ENCODE measurements at places on chromosomes 1 and 21. TPM values are rescaled to one million over a fixed set of nuclear protein-coding genes. Genes with fewer than 3 reads are reported as not detected.

DDR2 gene
- total RNA-seq = 0.57 TPM

ZNF669 gene
- total RNA-seq = 10.5 TPM

DNA sequence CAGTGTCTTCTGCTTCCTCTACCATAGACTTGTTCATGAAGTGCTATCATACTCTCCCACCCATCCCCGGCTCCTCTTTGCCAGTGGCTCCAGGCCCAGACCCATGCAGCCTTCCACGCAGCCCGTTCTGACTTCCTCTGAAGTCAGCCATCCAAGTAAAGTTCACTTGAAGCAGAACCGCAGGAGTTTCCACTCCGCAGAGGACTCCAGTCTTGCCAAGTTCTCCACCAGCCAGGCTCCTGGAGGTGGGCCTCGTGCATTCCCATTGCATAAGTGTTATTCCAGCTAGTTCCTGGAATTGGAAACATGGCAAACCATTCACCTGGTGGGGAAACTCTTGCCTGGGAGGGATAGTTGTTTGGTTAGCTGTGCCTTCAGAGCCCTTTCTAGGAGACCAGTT lies 185.1 kb downstream of the PLPP3 start:
- no peak for DNase-seq

- DNase-seq = no peak
These were observed 13.3 kb upstream of the TP53BP2 start for GRCh38 chr1:223859058-223859457.

CLCA1 gene
- not detected for total RNA-seq

DNA sequence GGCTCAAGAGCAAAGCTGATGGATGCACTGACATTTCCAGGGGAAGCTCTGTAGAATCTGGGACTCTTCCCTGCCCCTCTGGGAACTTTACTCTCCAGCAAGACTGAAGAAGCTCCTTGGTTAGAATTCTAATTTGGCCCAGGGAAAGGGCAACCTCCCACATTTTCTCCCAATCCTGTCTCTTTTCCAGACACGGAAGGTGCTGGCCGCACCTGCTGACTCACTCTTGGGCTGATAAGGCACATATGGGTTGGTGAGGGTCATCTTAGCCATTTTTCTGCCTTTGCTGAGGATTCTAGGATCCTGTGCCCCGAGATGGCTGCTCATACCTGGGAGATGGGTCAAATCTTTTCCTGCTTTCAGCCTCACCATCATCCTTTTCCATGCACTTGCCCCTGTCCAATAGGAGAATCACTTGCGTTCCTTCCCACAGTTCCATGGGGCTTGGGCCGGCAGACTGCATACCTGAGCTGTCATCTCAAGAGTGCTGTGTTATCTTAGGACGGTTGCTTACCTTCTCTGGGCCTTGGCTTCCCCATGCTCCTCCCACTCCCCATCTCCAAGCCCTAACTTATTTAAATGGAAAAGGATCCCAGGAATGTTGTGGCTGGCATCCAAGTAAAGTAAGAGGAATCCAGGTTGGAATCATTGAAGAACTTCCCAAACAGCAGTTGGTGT lies 1.3 kb downstream of the TINAGL1 start:
- no peak for DNase-seq

CD5L gene
- total RNA-seq = not detected

PAQR6 gene
- 5.9 TPM for total RNA-seq

DNA sequence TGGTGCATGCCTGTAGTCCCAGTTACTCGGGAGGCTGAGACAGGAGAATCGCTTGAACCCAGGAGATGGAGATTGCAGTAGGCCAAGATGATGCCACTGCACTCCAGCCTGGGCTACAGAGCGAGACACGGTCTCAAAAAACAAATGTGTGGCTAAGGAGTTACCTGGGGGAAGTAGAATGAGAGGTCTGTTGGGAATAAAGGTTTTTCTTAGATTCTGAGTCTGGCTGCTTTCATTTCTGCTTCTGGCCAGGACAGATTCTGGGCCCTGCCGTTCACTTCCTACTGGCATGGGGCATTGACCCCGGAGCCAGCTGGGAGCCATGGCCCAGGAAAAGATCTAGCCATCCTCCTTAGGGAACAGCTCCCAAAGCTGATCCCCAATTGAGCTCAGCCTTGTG lies 420 bp upstream of the DCDC2B start:
- DNase-seq = no peak

GRCh38 chr1:184002071-184002470 lies 35.5 kb downstream of the COLGALT2 start:
- DNase-seq = no peak

GRCh38 chr1:94486990-94487389 lies 54.6 kb downstream of the F3 start:
- no peak for DNase-seq

GRCh38 chr1:101526813-101527212 lies 290.0 kb downstream of the S1PR1 start:
- DNase-seq = no peak

DNA sequence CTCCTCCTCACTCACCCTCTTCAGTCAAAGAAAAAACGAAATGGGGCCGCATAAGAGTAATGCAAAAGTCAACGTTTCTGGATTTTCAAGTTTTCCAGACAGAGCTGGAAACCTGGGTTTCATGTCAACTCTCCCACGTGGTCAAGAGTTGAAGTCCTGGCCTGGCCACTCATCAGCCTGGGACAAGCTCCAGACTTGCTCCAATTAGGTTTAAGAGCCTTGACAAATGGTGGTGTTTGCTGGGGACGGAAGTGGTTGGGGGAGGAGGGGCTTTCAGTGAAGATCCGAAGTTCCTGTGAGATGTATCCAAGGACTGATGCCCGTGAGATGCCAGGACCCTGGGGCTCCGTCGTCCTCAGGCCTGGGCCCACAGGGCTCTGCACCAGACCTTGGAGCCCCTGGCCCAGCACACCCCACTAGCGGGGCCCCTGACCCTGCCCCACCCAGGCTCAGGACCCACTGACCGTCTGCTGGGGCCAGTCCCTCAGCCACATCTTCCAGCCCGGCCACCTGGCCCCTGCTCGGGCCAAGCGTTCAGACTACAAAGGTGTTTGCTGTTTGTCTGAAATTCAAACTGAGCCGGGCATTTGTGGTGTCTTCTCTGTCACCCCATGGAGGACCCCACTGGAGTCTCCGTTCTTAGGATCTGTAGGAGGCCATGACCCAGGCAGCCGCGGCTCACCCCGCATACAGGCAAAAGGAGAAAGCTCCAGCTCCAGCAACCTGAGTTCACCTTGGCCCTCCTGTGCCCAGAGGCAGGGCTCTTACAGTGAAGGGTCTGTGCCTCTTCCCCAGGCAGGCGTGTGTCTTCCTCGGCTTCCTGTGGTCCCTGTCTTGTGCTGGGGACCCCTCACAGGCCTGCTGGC lies 53.3 kb downstream of the SIK1 start:
- peak; percentile 51 for DNase-seq

DNA sequence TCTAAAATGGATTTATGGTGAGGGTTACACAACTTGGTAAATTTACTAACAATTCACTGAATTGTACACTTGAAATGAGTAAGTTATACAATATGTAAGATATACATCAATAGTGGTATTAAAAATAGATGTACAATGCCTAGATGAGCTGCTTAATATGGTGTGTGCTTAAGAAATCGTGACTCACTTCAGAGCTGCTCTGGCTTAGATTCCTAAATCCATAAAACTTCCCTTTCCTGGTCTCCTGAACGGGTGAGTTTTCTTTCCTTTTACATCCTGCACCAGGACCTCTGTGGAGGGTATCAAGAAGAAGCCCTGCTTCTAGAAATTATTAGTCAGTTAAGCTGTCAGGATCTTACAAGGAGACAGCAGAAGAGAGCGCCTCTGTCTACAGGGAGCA lies 30.4 kb downstream of the H3-3A start:
- no peak for DNase-seq

- no peak for DNase-seq
These were observed 32.0 kb downstream of the PTGFRN start for GRCh38 chr1:116941670-116942069.

GJA5 gene
- not detected for total RNA-seq

- no peak for DNase-seq
These were observed 130.0 kb upstream of the ZNF648 start for GRCh38 chr1:182191381-182192115.

DNA sequence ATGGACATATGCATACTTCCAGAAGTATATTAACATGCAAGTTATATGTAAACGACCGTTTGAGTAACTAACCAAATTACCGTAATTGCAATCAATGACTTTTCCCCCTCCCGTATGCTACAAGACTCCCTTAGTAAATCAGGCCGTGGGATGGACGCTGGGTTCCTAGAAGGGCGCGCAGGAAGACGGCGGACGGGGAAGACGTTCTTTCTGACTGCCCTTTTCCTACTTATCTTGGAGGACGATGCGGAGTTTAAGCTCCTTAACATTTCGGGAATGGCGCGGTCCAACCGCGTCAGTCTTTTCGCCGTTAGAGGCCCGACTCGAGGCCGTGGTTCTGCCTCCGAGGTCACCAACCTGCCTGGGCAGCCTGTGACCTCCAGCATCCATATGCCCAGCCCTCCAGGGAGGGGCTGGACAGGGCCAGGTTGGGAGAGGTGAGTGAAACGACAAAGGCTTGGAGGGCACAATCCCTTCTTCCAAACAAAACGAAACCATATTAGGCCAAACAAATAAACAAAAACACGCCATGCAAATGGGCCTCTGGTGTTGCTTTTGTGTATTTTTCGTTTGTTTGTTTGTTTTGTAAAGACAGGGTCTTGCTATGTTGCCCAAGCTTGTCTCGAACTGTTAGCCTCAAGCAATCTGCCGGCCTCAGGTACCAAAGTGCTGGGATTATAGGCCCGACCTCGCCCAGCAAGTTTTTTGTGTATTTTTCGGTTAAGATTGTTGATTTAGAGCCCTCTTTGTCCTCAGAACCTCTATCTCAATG lies 873 bp upstream of the PI4KB start:
- DNase-seq = no peak

PYHIN1 gene
- 64.7 TPM for total RNA-seq

DNA sequence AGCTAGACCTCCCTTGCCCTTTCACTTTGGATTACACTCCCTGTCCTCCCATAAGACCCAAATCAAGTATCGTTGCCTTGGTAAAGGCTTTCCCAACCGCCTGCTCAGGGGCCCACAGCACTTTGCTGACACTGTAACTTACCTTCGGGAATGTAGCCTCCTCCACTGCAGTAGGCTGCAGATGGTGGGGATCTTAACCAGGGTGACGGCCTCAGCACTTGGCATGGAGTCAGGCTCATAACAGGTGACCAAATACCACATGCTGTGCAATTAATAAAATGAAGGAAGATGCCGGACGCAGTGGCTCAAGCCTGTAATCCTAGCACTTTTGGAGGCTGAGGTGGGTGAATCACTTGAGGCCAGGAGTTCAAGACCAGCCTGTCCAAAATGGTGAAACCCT lies 88.7 kb upstream of the IRF2BP2 start:
- DNase-seq = no peak

DNA sequence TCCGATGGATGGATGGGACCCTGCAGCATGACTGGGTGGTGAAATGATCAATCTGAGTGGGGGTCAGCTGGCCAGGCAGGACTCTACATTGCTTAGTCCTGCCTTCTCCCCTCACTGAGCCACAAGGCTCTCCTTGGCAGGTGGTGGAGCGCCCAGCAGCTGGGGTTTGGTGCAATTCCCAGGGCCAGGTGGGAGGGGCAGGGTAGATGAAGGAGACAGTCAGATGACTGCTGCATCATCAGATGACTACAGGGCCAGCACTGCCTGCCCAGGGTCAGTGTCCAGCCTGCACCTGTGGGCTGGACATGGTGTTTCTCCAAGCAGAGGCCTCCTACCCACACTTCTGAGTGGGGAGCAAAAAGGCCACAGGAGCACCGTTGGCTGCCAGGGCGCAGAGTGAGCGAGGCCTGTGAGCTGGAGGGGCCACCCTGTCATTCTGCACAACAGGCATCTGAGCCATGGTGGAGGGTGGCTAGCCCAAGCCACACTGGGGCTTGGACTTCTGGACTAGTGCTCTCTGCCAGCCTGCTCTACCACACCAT lies 103.9 kb upstream of the EDN2 start:
- DNase-seq = no peak

All from natural killer cell treated with Interleukin-12 subunit alpha and Interleukin-12 subunit beta and Interleukin-15 and Interleukin-18, amount 100 ng/mL, for 72 hours (primary cell).